ENCODE measurements at places on chromosomes 1 and 21.
A peak's percentile ranks its signal among the peaks of the same experiment; 100 is the strongest.

- DNase-seq = no peak
Measured at GRCh38 chr1:60413091-60413490, 339.5 kb upstream of the C1orf87 start.

DNA sequence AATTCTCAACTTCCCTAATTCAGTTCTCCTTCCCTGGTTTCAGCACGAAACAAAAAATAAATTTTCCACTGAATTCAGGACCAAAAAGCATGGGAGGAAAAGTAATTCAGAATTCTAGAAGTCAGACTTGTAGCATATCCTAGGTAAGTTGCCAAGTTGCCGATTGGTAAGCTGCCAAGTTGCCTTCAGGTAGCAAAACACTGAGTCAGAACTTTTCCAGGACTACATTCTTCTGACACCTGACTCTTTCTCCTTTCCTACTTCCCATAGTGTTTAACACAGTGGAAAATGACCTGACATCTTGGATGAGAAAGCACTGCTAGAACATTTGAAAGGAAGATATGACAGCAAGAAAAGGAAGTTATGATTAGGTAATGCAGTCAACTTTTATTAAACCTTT, 322.8 kb downstream of the SPATA17 start:
- DNase-seq = no peak

DNA sequence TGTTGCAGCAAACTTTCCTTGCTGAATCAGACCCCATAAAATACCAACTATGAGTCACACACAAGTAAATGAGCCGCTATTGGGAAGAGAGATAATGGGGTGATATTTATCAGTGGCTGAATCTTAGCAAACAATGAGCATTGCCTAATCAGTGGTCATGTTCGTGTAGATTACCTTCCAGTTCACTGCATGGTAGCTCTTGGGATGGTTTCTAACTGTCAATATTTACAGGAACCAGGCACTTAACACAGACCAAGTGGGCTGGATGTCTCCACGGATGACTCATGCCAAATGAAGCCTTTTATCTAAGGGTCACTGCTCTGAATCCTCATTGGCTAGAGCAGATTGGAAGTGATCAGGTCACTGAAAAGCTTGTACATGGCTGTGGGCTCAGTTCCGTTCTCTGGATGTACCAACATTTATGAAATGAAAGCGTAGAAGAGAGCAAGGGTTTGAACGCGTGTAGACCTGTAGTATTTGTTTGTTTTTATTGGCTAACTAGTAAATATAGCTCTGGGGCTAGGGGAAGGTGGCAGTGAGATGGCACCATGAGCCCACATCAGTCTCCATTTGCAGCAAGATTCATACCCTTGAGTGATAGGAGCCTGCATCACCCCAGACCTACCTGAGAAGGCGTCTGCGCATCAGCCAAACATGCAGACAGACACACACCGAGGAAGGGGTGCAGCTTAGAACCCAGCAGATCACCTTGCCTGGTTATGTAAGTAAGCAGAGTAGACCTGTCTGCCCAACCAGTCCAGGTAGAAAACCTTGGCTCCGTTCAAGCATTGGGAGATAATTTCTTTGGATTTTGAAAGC, 153.3 kb downstream of the TOMM20 start:
- DNase-seq = peak; percentile 70

- DNase-seq = no peak
Measured at GRCh38 chr1:96475903-96476302, 245.7 kb upstream of the PTBP2 start.

DNA sequence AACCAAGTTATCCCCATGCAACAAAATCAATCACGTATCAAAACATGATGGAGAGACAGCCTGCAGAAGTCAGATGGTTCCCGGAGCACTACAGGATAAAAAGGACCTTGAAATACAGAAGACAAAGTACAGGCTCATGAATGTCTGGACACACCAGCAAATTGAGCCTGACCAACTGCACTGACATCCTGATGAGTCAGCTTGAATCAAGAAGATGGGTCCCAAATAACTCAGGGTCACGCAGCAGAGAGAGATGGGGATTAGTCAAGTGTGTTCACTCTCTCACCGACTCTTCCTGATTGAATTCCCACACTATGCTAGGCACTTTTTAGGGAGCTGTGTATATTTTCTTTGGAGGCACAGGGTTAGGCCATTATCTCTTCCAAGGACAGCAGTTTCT, 71.1 kb upstream of the DIRAS3 start:
- DNase-seq = no peak

- DNase-seq = peak; percentile 84
Measured at GRCh38 chr1:28971980-28972771, 57.8 kb downstream of the EPB41 start.

- no peak for DNase-seq
Measured at GRCh38 chr1:234971586-234972297, 156.9 kb downstream of the TOMM20 start.

- DNase-seq = no peak
Measured at GRCh38 chr1:109637446-109637845, 17.8 kb downstream of the AMPD2 start.

GRCh38 chr1:213761845-213762407, 225.8 kb upstream of the PROX1 start:
- DNase-seq = peak; percentile 7

GRCh38 chr1:26627954-26628353, 67.9 kb upstream of the ARID1A start:
- DNase-seq = no peak

DNA sequence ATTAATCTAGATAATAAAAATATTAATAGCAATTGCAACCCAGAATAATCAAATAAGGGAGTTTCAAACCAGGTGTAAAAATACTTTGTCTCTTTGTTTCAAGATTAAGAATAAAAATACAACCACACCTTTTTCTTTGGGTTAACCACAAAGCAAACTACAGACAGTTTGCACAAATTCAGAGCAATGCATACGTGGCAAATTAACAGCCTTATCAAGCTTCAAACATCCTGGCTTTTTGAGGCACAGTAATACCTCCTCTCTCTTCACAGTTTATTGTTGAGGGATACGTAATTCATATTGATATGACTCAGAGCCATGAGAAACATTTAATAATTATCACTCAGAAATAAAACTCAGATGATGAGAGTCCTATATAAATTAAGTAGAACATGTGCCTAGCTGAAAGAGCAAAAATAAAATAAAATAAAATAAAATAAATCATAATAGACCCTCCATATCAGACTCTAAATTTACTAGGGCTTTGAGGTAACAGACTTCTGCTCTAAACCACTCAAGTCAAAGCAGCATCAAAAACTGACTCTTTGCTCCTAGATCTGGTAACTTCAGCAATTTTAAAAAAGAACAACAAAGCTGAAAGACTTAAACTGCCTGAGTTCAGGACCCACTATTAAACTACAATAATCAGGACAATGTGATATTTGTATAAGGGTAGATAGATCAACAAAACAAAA, 11.4 kb downstream of the EDEM3 start:
- DNase-seq = no peak

DNA sequence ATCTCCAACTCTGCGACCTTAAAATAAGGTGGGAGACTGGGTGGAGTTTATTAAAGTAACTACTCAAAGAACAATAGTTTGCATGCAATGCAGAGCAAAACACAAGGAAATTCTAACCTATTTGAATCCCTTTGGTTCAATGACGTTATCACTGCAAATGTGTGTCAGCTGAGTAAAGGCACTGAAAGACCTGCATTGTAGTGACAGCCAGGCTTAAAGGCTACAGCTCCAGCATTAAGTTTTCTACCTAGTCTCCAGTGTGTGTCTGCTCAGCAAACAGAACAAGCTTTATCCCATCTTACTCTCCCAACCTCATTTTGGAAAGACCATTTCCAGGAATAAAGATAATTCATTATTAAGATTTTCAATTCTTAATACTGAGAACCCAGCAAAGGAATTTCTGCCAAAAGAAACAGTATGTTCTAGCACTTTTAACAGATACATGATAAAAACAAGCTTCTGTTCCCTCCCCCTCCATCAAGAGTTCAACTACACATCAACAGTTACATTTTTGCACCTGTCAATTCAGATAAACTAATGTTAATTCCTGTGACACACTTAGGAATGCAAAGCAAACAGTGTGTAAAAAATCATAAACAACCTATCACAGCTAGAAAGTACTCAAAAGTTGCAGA, 14.2 kb downstream of the PTP4A2 start:
- DNase-seq = no peak

GRCh38 chr1:178503849-178504248, 7.1 kb upstream of the CLEC20A start:
- no peak for DNase-seq

- DNase-seq = no peak
Measured at GRCh38 chr21:35239811-35240219, 190.7 kb upstream of the RUNX1 start.

GRCh38 chr21:41926117-41926806, 27.6 kb downstream of the C2CD2 start:
- DNase-seq = peak; percentile 10

GRCh38 chr1:246837418-246838117, 94.2 kb downstream of the AHCTF1 start:
- no peak for DNase-seq

- DNase-seq = no peak
Measured at GRCh38 chr1:180040034-180040433, 85.4 kb downstream of the CEP350 start.

DNA sequence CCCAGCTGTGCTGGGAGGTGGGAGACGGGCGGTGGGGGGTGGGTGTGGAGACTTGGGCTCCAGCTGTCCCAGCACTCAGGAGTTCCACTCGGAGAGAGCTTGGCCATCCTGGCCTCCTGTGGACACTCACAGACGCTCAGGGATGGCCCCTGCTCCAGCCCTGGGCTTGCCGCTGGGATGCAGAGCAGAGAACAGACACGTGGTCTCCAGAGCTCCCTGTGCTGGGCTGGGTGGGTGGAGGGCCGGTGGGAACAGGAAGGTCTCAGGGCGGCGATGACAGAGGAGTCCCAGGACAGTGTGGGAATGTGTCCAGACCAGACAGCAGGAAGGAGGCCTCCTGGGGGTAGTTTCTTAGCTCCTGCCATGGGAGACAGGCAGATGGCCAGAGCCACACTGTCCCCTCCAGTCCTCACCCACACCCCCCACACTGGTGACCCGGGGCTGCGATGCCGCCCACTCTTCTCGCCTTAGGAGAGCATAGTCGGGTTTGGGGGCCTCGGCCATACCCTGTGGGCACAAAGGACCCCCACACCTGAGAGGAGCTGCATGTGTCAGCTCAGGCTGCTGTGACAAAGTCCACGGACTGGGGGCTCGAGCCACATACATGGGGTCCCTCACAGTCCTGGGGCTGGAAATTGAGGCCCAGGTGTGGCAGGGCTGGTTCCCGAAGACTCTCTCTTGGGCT, 2.0 kb downstream of the KRTAP10-9 start:
- DNase-seq = no peak

- DNase-seq = no peak
Measured at GRCh38 chr1:112011202-112011601, 21.7 kb upstream of the KCND3 start.
